Pancreas (tissue), 10 donors: ENCODE measurements at places on chromosomes 16 and 17. TPM values are rescaled to one million over a fixed set of nuclear protein-coding genes. Genes with fewer than 3 reads are reported as not detected.

- no peak for DNase-seq
Observed at GRCh38 chr17:8658810-8659209, 28.3 kb upstream of the MYH10 start.

DNA sequence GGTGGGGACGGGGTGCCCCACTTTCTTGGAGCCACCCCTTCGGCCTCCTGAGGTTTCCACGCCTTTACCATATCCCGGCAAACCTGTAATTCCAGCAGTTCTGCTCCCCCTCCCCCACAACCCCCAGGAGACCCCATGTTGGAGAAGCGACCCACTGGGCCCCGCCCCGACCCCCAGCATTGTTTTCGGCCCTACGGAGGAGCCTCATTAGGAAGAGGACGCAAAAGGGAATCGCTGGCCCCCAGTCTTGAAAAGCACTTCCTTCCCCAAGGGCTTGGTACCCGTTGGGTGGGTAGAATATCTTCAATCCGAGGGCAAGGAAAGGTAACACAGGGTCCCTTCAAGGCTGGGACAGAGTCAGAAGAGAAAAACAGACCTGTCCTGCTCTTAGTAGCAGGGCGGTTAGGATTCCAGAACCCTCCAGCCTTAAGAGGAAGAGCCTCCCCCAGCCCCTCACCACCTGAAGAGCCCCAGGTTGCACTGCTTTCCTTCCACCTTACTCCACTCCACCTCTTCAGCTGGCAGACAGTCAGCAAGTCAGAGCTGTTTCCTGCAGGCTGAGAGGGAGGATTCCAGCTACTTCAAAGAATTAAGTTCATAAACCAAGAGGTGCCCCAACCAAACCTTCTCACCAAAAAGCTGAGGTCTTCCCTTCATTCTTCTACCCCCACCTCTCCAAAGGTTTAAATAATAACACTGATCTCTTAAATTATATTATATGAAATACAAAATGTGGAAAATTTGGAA, 803 bp upstream of the TLCD2 start:
- DNase-seq = no peak

The SUMO2 gene
- total RNA-seq = 178 TPM

DNA sequence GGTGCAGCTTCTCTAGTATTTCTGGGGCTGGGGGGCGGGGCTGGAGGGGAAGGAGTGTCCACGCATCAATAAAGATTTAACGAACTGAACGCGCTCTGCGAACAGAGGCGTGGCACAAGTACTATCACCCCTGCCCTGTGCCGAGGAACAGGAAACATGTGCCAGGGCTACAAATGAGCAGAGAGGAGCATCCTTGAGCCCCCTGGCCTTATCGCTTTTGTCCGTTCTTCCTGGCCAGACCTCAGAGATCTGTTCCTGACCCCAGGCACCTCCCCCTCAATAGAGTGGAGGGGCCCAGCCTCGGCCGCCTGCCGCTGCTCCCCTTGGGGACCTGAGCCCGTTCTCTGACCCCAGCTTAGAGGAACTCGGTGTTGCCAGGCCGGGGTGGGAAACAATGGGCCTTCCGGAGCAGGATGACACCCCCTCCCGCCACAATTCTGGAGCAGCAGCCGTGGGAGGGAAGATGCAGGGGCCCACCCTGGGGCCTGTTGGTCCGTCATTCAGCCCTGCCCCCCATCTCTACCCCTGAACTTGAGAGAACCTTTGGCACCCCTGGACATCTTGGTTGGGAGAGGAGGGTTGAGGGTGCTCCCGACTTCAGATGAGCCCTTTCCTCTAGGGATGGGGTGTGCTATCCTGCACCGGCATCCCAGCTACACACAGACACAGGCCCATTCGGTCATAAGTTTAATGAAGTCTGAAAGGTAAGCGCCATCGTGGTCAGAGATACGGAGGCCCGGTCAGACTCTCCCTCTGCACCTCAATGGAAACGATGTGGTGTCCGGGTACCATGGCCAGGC, 1.1 kb downstream of the NAA38 start:
- DNase-seq = peak; percentile 56

GRCh38 chr17:77535435-77535834, 394.7 kb downstream of the SEC14L1 start:
- DNase-seq = no peak

- peak; percentile 67 for DNase-seq
Observed at GRCh38 chr17:82108038-82108437, 10.0 kb upstream of the FASN start.

- no peak for DNase-seq
Observed at GRCh38 chr17:63156986-63157385, 191.0 kb downstream of the TANC2 start.

DNA sequence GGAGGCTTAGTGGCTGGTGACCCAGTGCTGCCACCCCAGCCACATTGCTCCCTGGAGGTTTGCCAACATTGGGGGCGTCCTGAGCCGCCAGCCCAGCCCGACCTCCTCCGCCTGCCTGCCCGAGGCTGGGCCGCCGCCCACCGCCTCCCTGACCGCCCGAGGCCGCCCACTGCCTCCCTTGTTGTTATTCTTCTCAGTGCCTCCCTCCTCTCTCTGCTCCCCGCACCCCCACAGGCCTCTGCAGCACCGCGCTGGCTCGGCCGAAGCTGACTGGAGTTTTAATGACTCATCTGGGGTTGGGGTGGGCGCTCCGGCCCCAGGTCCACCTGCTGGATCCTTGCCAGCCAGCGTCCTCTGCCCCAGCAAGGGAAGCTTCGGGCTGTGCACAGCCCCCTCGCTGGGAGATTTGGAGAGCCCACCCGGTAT, 102.5 kb downstream of the RBFOX3 start:
- no peak for DNase-seq

GRCh38 chr17:53909802-53910201, 87.1 kb downstream of the KIF2B start:
- DNase-seq = no peak

DNA sequence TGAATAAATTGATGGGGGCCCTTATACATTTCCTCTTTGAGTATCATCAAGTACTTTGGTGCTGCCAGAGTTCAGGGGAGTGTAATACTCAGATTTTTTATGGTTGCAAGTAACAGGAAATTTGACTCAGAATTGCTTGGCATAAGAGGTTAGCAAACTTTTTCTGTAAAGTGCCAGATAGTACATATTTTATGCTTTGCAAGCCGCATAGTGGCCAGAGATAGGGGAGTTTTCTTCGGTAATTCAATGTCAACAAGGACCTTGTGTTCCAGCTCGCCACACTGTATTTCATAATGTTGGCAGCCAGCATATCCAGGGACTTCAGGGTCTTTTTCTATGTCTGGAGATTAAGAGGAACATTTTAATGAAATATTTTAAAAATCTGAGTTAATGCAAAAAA, 51.0 kb upstream of the MARCHF10 start:
- DNase-seq = no peak

DNA sequence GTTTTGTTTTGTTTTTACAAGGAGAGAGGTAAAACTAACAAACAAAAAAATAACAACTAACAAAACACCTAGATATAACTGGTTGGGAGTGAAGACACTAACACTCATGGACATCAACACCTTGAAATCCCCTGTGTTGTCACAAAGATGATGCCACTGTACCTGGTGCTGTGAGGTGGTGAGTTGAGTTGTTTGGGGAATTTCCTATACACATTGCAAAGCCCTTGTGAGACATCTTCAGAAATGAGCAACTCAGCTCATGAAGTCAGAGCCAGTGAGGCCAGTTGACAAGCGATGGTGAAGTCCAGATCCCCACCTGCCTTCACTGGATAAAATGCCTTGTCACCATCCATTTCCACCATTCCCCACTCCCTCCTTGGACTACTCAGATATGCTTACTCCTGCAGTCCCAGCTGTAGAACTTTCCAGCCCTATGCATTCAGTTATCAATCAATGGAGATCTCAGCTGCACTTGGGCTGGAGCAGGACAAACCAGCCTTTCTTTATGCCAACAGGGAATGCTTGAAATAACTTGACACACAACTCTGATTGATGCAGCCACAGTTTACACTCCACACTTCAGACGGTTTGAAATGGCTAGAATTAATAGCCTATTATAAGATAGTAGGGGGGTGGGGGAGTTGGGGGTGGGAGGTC, 22.2 kb downstream of the ANKFN1 start:
- DNase-seq = no peak

- DNase-seq = no peak
Observed at GRCh38 chr16:67935101-67935401, 1.6 kb downstream of the PSMB10 start.

GRCh38 chr17:58121925-58122324, 26.3 kb upstream of the OR4D1 start:
- no peak for DNase-seq

The ACE gene
- total RNA-seq = 7.4 TPM

DNA sequence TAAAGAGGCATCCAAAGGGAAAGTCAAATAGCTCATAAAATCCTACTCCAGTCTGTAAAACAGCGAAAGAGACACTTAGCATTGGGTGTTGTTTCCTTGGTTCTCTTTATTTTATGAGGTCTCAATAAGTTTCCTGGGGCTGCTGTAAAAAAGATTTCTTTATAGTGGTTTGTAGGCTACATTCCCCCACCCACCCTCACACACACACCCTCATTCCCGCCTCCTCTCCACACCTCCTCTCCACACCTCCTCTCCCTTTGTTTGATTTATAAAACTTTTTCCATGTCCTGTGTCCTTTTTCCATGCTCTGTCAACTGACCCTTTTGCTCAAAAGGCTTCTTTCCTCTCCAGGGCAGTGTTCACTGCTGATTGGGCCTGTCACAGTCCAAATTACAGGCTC, 178.9 kb upstream of the SOX9 start:
- DNase-seq = no peak

- no peak for DNase-seq
Observed at GRCh38 chr16:63241497-63242028, 1205.3 kb upstream of the CDH8 start.

DNA sequence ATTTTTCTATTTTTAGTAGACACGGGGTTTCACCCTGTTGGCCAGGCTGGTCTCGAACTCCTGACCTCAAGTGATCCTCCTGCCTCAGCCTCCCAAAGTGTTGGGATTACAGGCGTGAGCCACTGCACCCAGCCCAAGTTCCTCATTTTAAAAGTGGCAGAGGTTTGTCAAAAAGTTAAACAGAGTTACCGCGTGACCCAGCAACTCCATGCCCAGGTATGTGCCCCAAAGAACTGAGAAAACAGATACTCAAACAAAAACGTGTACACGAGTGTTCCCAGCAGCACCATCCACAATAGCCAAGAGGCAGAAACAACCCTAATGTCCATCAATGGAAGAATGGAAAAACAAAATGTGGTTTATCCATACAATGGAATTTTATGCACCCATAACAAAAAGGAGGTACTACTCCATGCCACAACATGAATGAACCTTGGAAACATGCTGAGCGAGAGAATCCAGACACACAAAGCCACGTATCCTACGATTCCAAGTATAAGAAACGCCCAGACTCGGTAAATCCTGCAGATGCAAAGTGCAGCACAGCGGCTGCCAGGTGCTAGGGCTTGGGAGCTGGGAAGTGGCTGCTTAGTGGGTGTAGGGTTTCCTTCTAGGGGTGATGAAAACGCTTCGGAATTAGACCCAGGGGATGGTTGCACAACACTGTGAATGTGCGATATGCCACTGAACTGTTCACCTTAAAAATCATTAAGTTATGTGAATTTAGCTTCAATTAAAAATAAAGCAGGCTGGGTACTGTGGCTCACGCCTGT, 24.8 kb downstream of the ADCY9 start:
- no peak for DNase-seq

DNA sequence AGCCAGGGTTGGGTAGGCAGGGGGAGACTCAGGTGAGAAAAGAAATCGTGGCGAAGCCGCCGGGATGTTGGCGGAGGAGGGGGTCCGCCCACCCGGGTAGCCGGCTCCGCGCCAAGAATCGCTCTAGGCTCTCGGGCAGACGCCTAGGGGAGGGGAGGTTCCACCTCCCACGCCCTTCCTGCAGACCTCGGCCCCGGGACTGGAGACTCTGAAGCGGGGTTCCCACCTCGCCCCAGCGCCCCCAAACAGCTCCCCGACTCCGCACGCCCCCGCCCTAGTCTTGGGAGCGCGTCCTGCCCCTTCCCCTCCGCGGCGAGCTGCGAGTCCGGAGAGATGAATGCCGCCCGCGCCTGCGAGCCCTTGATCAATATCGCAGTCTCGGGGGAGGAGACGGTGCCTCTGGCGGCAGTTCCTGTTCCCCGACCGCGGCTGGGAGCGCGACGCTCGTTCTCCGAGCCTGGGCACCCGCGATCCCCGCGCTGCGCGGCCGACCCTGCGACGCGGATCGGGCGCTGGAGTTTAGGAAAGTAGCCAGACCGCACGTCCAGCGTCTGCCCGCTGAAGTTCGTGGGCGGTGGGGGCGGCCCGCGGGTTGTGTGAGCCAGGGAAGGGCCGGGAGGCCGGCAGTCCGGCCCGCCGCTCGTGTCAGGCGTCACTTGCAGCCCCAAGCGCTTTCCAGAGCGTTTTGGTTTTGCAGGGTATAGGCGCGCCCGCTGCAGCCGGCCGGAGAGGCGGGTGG, 790 bp downstream of the CRHR1 start:
- DNase-seq = peak; percentile 74

The TBX2 gene
- 9.7 TPM for total RNA-seq

The RUNDC3A gene
- total RNA-seq = 3.9 TPM

DNA sequence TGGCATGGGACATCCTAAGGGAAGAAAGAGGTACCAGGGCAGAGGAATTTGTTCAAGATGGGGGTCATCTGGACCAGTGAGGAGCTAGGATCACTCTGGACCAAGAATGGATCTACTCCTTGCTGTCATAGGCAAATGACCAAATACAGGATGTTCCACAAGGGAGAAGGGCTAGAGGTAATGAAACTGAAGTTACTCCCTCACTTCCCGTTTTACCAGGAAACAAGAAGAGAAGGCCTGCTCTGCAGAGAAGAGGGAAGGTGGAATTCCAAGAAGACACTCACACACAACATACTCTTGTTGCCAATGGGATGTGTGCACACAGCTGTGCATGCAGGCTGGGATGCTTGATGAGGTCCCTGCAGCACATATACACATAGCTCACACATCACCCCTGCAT, 38.6 kb downstream of the NEUROD2 start:
- no peak for DNase-seq

GRCh38 chr17:40111221-40112128, 10.3 kb upstream of the MSL1 start:
- DNase-seq = peak; percentile 95

GRCh38 chr16:2964475-2965336, 631 bp downstream of the KREMEN2 start:
- DNase-seq = peak; percentile 59

The SAP30BP gene
- total RNA-seq = 38.3 TPM

The IL21R gene
- 0.79 TPM for total RNA-seq

DNA sequence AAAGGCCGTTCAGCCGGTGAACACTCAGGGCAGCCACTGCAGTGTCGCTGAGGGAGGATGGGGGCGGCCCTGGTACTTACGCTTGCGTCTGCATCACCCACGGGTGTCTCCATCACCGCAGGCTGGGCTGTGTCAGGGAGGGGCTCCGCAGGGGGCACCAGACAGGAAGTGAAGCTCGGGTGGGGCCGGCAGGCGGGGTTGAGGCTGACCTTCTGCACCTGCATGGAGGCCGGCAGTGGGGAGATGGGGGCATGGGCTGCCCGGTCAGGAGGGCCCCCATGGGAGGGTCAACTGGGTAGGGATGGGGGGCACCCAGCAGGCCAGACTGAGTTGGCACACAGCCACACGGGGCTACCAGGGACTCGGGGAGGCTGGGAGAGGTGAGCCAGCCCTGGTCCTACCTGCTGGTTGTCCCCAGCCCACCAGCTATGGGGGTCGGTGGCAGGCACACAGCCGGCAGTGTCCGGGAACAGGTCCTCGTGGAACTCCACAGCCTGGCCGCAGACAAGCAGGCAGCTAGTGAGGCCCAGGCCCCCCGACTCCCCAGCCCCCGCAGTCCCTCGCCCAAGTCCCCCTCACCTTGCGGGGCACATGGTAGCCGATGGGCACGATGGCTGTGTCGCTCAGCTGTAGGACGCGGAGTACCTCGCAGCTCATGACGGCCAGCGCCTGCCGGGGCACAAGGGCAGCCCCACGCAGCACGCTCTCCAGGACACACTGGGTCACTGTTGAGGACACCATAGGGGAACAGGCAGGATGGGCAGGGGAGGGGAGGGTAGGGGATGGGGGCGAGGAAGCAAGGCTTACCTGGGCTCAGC, 7.2 kb upstream of the VASN start:
- peak; percentile 54 for DNase-seq
